ENCODE measurements at places on chromosomes 2 and 18. TPM values are rescaled to one million over a fixed set of nuclear protein-coding genes. Genes with fewer than 3 reads are reported as not detected.

GRCh38 chr2:53945538-53945937, 25.3 kb downstream of the PSME4 start:
- no peak for DNase-seq

- DNase-seq, result no peak
Measured at GRCh38 chr2:138433995-138434951, 67.3 kb upstream of the SPOPL start.

GRCh38 chr2:102241616-102242305, 54.9 kb downstream of the IL1RL2 start:
- DNase-seq, result no peak

DNA sequence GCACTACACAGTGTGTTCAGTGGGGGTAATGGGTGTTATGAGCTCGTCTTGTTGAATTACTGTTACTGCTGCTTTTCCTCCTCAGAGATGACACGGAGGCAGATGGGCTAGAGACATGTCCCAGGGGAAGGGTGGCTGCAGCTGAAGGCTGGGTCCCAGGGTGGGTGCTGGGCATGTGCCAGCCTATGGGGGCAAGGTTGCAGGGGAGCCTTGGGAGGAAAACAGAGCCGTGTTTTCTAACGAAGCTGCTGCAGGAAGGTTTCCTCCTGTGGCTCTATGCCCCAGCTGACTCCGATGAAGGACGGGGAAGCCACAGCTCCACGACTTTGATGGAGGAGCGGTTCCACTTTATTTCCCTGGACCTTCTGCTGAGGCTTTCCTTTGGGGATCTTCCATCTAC, 42.4 kb downstream of the ASB18 start:
- DNase-seq, result no peak

DNA sequence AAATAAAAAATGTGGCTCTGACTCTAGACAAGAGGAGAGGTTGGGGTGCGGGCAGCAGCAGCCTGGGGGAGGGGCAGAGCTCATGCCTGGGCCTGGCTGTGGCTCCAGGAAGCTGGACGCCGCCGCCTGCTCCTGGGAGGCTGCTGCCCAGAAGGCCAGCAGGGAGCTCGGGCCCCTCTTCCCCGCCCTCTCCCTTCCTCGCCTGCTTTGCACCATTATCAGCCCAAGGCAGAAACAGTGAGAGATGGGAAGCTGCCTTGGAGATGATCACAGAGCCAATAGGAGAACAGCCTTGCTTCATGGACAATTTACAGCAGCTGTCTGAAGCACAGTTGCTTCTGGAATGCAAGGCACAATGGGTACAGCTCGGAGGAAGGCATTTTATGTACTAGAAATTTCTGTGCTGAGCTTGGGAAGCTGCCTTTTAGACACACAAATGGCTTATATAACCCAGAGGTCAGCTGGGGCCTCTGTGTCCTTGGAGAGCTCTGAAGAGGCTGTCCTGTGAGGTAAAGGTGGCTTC, 55.3 kb upstream of the AFF3 start:
- DNase-seq, result no peak

GRCh38 chr2:224781400-224781799, 65.2 kb upstream of the CCDC195 start:
- no peak for DNase-seq

DNA sequence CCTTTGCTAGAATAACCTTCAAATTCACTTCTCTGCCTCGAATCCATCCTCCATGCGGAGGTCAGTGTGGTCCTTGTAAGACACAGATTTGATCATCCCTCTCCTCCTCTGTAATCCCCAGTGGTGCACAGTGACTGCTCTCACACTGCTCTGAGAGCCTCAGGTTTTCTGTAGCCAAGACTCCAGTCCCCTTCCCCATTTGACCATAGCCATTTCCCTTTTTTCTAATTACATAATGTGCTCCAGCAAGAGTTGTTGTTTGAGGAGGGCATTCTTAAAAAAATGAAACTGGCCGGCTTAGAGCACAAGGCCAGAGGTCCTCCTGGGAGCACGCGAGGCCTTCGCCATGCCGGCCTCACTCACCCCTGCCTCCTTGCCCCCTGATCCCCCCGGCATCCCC, 34.7 kb upstream of the LPIN1 start:
- DNase-seq, result no peak

GRCh38 chr2:46874236-46874929, 41.2 kb downstream of the MCFD2 start:
- DNase-seq, result no peak

GRCh38 chr2:48901416-48901815, 145.9 kb upstream of the LHCGR start:
- DNase-seq, result no peak

GRCh38 chr2:190149200-190149599, 86.7 kb upstream of the MSTN start:
- no peak for DNase-seq

DNA sequence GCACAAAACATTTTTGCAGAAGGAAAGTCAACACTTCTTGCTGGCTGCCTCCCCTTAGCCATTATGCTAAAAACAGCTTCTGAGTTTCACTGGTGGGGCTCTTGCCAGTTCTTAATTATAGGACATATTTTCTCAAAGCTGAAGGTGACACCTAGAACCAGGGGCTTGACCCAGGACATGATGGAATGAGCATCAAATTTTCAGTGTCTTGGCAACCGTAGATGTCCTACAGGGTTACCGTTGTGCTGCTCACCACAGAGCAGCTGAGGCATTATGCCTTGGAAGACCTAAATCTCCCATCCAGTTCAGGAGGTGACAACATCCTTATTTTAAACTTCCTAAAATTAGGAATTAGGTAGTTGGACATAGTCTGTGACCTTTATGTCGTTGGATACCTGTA, 46.7 kb downstream of the TMEM185B start:
- no peak for DNase-seq

DNA sequence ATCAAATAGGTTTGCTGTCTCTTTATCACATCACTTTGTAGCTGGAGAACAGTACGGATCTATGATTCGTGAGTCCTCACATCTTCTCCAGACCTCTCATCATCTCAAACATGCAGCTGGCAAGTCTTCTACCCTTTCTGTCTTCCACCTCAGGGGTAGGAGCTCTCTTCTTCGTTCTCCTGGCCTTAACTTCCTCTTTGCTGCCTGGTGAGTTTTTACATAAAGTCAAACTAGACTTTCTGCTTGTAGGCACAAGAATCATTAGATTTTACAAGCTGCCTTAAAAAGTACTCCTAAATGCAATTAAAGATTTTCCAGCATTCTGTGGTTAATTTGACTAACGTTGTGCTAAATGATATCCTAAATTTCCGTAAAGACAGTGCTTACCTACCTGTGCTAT, 43.7 kb upstream of the TANK start:
- DNase-seq, result no peak

DNA sequence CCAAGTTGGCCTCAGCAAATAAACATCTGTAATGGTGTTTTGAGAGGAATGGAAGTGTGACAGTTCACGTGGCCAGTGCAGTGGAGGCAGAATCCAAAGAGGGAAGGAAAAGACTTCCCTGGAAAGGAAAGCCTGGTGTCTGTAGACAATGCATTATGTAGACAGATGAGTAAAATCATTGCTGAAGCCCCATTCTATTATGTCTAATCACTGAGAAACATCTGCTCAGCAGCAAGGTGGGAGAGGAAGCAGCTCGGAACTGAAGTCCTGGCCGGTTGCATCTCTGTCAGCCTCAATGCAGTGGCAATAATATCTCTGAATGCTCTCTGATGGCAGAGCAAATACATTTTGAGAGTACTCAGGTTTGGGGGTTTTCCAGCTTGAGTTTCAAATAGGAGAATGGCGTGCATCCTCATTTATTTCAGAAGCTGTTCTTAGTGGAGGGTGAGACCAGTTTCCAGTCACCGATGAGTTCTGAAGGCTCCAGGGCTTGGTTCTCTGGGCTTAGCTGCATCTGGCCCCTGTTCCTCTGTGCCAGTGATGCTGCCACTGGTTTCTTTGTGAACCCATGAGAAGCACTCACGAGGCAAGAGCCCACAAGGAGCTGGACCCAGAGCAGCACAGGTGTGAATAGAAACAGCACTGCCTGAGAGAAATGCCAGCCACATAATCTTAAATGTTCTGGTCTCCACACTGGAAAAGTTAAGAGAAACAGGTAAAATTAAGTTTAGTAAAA, 63.3 kb downstream of the RPIA start:
- DNase-seq, result no peak

DNA sequence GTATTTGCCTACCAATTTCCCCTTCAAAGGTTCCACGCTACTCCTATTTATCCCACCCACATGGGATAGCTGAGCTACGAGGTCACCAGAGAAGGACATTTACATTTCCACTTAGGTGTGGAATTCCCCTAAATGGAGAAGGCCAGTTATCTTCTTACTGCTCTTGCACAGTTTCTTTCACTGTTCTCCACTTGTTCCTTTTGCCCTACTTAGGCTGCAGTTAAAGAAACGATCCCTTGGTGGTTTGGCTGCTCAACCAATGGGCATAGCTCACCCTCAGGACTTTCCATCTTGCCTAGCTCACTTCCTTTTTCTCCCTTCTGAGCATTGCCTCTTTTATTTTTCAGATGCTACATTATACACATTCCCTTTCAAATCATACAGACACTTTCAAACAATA, 11.2 kb upstream of the NABP1 start:
- DNase-seq, result no peak

GRCh38 chr2:227534714-227535113, 62.8 kb downstream of the AGFG1 start:
- no peak for DNase-seq

GRCh38 chr18:35247412-35248249, 6.8 kb downstream of the ZNF397 start:
- no peak for DNase-seq

- no peak for DNase-seq
Measured at GRCh38 chr2:72887032-72887739, at the start of gene SPR. Gene SPR, plus strand, starts transcription at chr2:72887408. Its CDS starts 25 bp downstream, at chr2:72887433.

DNA sequence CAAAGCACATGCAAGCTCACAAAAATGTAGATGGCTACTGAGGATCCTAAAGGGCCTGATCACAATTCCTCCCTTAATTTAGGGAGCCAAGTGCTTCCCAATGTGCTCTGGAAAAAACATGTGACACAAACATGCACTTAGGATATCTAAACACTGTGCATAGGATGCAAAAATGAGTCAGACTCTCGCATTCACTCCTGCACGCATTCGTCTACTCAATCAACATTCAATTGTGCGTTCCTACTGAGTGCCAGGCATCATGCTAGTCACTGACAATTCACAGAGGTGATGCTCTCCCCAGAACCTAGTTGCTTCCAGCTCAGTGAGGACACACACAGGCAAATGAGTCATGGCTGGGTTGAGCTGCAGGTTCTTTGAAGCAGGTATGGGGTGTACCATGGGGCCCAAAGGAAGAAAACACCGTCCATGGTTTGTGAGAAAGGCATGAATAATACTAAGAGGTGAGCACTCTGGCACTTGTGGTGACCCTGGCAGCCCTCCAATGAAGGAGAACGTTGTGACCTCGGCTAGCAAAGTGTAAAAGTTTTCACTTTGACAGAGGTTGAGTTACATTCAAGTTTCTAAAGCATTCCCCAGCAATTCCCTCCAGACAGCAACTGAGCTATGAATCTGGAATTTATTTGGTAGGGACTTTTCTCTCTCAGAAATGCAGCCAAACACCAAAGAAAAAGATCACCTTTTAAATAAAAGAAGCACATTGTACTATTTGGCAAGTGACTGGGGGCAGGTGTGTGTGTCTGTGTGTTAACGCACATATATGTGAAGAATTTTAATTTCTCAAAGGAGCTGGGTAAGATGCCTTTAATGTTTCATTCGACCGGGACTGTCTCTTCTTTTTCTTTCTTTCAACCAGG, 173.3 kb downstream of the ALPK2 start:
- DNase-seq, result no peak

MERTK gene
- total RNA-seq, result 15.7 TPM

ITGA4 gene
- total RNA-seq, result 4.9 TPM

NT5C1B gene
- not detected for total RNA-seq

CXCR1 gene
- total RNA-seq, result 0.49 TPM

TCF23 gene
- 7.4 TPM for total RNA-seq

CLEC4F gene
- 0.49 TPM for total RNA-seq

STPG4 gene
- 2.9 TPM for total RNA-seq

SP140L gene
- 11.5 TPM for total RNA-seq

AQP4 gene
- total RNA-seq, result 0.49 TPM
